NCI-H774 (cell line): ENCODE measurements at places on chromosomes 11 and 22.

GRCh38 chr11:35313760-35314153 is 105.6 kb downstream of the SLC1A2 start:
- DNase-seq, result no peak

GRCh38 chr22:46303347-46303965 is 6.8 kb downstream of the GTSE1 start:
- DNase-seq, result no peak

DNA sequence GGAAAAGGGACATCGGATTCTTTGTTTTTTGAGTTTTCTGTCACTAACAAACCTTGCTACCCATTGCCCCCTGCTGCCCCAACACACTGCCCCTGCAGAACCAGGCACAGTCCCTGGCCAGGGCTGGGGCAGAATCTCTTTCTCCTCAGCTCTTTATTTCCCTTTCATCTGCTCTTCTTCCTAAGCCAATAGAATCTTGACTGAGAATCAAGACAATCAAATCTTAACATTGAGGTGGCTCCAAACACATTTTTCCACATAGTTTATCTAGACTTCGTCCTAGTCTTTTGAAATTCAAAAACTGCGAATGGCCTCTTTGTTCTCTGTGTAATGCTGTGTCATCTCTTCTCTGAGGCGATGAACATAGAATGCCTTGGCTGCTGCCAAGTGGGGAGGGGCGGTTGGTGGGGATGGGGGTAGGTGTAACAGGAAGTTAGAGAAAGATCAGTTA is 16.1 kb upstream of the NTM start:
- DNase-seq, result no peak

GRCh38 chr22:19787849-19788141 is 27.2 kb downstream of the TBX1 start:
- no peak for DNase-seq

GRCh38 chr11:41786087-41786486 is 326.6 kb upstream of the LRRC4C start:
- DNase-seq, result no peak

GRCh38 chr22:32590556-32590955 is 115.9 kb downstream of the FBXO7 start:
- DNase-seq, result no peak

- no peak for DNase-seq
These were observed 71.7 kb upstream of the EIF3M start for GRCh38 chr11:32511926-32512325.
